ENCODE measurements at places on chromosomes 16 and 17.

DNA sequence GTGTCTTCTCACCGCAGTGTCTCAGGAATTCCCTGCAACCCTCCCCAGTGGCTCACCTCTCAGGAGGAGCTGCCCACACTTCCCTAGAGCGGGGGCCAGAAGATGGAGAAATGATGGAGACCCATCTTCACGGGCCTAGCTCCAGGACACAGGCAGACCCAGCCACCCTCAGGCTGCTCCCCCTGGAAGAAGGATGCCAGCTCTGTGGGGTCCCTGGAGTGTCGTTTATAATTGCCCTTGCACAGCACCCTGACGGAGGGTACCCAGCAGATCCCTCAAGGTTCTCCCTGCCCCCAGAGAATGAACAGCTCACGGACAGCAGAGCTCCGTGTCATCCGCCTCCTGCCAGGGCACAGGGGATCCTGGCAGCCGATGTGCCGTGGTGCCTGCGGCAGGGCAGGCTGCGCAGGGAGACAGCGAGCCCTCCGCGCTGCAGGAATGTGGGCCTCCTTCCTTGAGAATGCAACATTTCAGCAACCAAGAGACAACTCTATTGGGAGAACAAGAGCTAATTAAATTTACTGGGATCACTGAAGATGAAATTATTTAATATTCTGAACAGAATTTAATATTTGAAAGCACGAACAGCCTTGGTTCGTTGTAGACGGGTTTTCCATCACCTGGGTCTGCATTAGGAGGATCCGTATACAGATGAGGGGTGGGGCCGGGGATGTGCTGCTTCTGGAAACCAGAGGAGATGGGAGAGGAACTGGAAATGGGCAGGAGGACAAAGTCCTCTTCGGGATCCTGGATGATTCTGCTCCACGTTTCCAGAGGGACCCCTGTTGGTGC lies 21.0 kb upstream of the RBFOX3 start:
- DNase-seq, result no peak

- DNase-seq, result no peak
Measured at GRCh38 chr16:24883714-24884151, 38.0 kb downstream of the SLC5A11 start.

- no peak for DNase-seq
Measured at GRCh38 chr16:52581530-52581929, 34.6 kb upstream of the TOX3 start.

GRCh38 chr16:86597880-86598606 lies 19.7 kb downstream of the FOXL1 start:
- no peak for DNase-seq

DNA sequence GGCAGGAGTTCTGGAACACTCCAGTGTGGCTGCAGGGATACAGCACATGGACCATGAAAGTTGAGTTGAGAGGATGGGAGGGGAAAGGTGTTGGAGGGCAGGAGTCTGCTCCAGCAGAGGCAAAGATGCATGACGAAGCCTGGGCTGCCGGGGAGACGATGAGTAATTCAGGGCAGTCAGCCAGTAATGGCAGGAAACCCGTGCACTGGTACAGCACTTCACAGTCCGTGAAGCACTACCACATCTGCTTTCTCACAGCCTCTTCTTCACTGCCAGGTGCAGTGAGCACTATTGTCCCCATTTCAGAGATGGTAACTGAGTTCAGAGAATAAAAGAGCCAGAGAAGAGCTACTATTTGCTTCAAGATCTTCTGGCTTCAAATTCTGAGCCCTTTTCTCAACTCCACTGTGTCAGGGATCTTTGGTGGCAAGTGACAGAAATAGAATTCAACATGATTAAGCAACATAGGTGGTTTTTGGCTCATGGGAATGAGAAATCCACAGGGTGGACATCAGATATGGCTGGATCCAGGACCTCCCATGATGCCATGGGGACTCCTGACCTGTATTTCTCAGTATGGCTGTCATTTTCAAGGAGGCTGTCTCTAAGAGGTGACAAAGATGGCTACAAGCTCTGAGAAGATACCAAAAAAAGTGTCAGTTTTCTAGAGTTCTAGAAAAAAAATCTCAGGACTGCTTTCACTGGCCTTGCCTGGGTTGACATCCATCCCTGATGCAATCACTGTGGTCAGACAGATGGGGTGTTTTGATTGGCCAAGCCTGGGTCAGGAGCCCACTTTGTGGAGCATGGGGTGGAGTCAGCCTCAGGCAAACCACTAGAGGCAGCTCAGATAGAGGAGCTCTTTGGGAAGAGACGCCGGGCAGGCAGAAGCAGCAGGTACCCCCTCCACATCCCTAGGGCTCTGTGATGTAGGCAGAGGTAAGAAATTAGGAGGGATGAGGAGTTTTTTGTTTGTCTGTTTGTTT lies 24.7 kb downstream of the IL21R start:
- no peak for DNase-seq

All from NCI-H526 treated with DMSO at 0.1 percent for 48 hours (cell line).